ENCODE measurements at places on chromosomes 4 and X.

DNA sequence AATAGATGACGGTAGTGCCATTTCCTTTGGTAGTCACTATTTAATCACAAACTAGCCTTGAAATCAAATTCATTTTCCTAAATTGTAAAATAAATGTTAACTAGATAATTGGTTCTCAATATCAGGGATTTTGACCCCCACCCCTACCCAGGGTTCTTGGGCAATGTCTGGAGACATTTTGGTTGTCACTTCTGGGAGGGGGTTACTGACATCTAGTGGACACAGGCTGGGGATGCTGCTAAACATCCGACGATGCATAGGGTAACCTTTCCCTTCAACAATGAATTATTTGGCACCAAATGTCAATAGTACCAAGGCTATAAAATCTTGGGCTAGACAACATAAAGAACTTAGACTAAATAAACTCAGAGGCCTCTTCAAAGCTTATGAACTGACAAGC, 285.8 kb upstream of the TRPC5 start:
- no peak for DNase-seq

- DNase-seq, result peak; percentile 32
Measured at GRCh38 chr4:184287697-184288255, 70.1 kb upstream of the ENPP6 start.

- DNase-seq, result no peak
Measured at GRCh38 chr4:56737666-56738065, 56.6 kb upstream of the HOPX start.

GRCh38 chrX:119942831-119943184, 743 bp downstream of the NKAP start:
- no peak for DNase-seq

DNA sequence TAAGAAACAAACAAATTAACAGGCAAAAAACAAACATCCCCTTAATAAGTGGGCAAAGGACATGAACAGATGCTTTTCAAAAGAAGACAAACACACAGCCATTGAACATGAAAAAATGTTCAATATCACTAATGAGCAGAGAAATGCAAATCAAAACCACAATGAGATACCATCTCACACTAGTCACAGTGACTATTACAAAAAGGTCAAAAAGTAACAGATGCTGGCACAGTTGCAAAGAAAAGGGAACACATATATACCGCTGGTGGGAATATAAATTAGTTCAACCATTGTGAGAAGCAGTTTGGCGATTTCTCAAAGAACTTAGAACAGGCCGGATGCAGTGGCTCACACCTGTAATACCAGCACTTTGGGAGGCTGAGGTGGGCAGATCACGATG, 146.1 kb upstream of the NEIL3 start:
- no peak for DNase-seq

GRCh38 chr4:98601708-98602107, 56.7 kb downstream of the TSPAN5 start:
- DNase-seq, result no peak

- DNase-seq, result peak; percentile 77
Measured at GRCh38 chr4:182925298-182925757, 8.1 kb upstream of the DCTD start.

DNA sequence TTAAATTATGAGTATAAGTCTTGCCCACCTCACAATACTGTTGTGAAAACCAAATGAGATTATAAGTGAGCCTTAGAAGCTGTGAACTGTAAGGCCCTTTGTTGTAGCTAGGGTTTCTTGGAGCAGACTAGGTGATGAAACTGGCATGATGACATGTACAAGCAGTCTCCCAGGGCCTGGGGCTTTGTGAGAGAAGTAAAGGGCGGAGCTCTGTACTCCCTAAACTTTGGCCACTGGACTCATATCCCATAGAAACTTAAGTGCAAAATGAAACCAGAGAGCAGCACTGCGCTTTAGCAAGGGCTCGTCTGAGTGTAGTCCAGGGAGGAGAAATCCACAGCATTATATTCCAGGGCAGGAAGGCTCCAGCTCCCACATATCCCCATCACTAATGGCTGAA, 385.6 kb upstream of the FGF16 start:
- peak; percentile 38 for DNase-seq

- DNase-seq, result peak; percentile 31
Measured at GRCh38 chrX:104270916-104271512, 16.3 kb upstream of the ESX1 start.

DNA sequence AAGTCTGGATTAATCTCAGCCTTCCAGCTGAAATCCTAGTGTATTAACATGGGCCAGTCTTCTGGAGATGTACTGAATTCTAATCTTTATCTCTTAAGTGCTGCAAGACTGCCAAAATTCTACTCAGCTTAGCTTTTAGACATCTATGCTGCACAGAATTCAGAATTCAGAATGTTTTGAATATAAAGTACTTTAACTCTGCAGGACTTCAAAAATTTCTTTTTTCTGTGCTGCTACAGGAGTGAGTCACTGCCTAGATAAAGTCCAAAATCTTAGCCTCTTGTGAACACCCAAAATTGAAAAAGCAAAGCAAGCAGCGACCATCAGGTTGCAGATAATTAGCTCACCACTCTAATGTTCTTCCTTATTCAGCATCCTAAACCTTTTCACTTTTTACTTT, 1092.6 kb upstream of the PCDH10 start:
- no peak for DNase-seq

GRCh38 chr4:89949782-89950387, 55.2 kb downstream of the MMRN1 start:
- DNase-seq, result no peak

- DNase-seq, result peak; percentile 7
Measured at GRCh38 chr4:27357283-27357682, 496.6 kb downstream of the STIM2 start.

DNA sequence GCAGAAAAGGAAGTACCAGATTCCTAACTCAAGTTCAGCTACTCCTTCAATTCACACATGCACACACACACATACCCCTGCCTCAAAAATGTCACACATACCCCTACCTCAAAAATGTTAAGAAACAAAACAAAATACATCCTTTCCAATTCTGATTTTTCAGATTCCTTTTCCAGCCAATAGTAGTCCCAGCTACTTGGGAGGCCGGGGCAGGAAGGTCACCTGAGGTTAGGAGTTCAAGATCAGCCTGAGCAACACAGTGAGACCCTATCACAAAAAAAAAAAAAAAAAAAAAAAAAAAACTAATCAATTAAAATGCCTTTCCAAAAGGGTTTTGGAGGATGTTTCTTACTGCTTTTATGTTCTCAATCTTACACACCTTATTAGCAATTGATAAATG, 138.0 kb downstream of the AFAP1 start:
- DNase-seq, result no peak

- DNase-seq, result peak; percentile 19
Measured at GRCh38 chr4:150283689-150284088, 205.4 kb downstream of the DCLK2 start.

DNA sequence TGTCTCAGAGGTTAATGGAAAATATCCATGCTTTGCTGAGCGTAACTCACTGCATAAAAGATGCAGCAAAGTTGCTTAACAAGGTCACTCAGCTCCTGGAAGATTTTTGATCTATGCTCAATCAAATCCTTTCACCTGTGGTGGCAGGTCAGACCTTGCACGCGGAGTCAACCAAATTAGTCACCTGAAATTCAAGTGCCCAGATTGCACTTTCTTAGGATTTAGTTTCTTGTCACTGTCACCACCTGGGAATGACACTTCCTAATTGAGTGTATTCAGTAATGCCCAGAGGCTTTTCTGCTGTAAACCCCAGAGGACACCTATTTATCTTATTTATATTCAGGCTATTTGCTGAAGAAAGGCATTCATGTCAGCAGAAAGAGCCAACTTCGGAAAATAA, 215.8 kb upstream of the SMIM31 start:
- DNase-seq, result no peak

- DNase-seq, result no peak
Measured at GRCh38 chr4:56007154-56007553, 58.4 kb downstream of the CEP135 start.

DNA sequence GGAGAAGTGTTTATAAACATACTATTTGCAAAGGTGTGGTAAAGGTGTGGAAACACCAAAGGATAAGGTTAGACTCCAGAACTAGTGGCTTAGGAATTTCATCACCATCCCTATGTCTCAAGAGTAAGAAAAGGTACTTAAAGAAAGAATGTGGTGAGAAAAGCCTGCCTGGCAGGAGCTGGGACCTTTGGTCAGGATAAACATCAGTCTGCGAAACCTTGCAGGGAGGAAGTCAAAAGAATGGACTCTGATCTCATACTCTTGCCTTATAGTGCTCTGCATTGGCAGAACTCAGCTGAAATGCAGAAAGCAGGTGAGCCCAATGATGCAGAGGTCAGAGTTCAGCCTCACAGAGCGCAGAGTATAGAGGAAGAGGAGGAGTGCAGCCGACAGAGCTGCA, 97.2 kb upstream of the NR3C2 start:
- no peak for DNase-seq

DNA sequence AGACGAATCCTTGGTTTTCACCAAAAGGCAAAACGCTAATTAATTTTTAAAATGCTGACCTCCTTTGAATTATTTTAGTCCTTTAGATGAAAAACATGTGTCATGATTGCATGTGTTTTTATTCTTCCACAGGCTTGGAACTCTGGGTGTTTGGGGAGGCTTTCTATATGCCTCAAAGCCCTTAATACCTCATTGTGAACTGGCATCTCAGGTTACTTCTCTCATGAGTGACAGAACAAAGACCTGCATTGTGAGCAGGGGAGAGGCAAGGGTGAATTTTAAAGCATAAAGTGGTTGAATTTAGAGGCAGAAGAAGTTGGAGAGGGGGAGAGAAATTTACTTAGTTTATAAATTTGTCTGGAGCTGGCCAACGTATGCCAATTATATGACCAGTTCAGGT, 119.5 kb downstream of the ARSF start:
- no peak for DNase-seq

Measured in muscle of back (tissue), 13 donors.